Stimulated activated CD4-positive, alpha-beta T cell treated with anti-CD3 and anti-CD28 coated beads, Interleukin-1b, Interleukin-23, amount 100 ng/mL, for 48 hours (primary cell): ENCODE measurements at places on chromosomes 16 and 17.

- no peak for DNase-seq
Measured at GRCh38 chr17:17017343-17018014, 24.8 kb upstream of the MPRIP start.

GRCh38 chr16:49474741-49475140, 101.1 kb downstream of the C16orf78 start:
- DNase-seq: no peak

DNA sequence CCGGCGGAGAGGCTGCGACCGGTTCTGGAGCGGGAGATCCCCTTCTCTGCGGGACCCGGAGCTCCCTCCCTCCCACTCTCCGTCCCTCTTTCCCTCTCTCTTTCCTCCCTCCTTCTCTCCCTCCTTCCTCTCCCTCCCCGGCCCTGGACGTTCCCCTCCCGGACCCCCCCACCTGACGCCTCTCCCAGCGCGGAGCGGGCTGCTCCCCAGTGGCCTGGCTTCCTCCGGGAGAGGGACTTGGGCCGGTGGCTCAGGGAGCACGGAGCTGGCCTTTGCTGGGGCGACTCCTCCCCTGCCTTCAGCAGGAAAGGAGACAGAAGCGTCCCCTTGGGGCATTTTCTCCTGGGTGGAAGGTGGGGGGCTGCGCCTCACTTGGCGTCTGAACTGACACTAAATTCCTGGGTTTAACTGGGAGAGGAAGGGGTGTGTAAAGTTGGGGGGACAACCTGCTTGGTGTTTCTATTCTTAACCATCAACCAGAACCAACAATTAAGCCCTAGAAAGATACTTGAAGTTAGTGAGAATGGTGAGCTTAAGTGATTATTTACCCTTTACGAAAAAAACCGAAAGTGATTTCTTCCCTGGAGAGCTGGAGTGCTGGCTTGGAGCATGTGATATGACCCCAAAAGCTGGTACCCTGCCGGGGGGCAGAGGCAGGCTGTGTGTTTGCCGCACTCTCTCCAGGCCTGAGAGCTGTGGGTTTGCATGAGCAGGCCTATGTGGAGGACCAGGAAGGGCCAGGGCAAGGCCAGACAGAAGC, 775 bp downstream of the SPIRE2 start:
- DNase-seq: no peak

DNA sequence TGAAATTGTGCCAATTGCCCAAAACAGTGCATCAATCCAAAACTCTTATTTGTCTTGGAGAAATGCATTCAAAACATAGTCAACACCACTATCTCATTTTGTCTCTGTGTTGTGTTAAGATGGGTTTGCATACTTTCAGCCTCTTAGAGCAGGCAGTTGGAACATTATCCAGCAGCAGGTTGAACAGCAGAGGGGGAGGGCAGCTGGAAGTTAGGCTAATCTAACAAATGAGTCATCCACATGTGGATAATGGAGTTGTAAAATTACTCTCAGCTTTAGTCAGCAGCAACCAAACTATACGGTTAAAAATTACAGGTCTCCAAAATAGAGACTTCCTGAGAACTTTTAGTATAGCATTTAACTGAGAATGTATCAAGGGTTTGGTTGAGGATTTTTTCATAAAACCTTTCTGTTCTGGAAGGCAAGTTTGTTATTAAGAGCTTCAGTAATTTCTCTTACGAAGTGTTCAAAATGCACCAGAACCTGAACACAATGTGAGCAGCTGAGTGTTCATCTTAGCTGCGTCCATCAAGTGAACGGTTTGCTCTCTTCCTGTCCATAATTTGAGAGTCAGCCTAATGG, 46.3 kb downstream of the PRKCA start:
- DNase-seq: peak; percentile 21

- no peak for DNase-seq
Measured at GRCh38 chr16:50945171-50945570, 203.3 kb downstream of the CYLD start.

- no peak for DNase-seq
Measured at GRCh38 chr17:33142705-33143299, 150.3 kb downstream of the ASIC2 start.

- no peak for DNase-seq
Measured at GRCh38 chr17:40611840-40612474, 35.7 kb downstream of the SMARCE1 start.
